ENCODE measurements at places on chromosomes 5 and 9. TPM values are rescaled to one million over a fixed set of nuclear protein-coding genes. Genes with fewer than 3 reads are reported as not detected.

Gene LCN9
- total RNA-seq = not detected

Gene BSPRY
- total RNA-seq = 12.2 TPM

Gene SLC6A3
- not detected for total RNA-seq

Gene SLC45A2
- total RNA-seq = not detected

GRCh38 chr5:93164690-93165089, 416.3 kb downstream of the NR2F1-AS1 start:
- H3K27me3 ChIP-seq = no peaks in the 10 kb centered on the region
- DNase-seq = no peak
- no peak overlapping the region for H3K4me3 ChIP-seq
- no peaks in the 10 kb centered on the region for H3K4me1 ChIP-seq

GRCh38 chr5:181259974-181260719, 796 bp downstream of the TRIM52 start:
- no peak for DNase-seq
- H3K27ac ChIP-seq = peak overlapping the region; percentile 92
- no peaks in the 10 kb centered on the region for H3K27me3 ChIP-seq
- H3K4me1 ChIP-seq = peaks cover 34% of the 10 kb centered on the region
- H3K36me3 ChIP-seq = peaks cover 43% of the 10 kb centered on the region

Gene WDR38
- total RNA-seq = not detected

- DNase-seq = no peak
- peaks cover 3% of the 10 kb centered on the region for H3K4me1 ChIP-seq
- H3K27me3 ChIP-seq = peaks cover 7% of the 10 kb centered on the region
- H3K36me3 ChIP-seq = peaks cover 52% of the 10 kb centered on the region
- no peak overlapping the region for H3K4me3 ChIP-seq
Observed at GRCh38 chr5:178595750-178596149, 5.6 kb upstream of the COL23A1 start.

Data from activated naive CD8-positive, alpha-beta T cell treated with anti-CD3 and anti-CD28 coated beads for 36 hours (primary cell).